Eye (tissue), 1 donor: ENCODE measurements at places on chromosomes 3 and 15.

DNA sequence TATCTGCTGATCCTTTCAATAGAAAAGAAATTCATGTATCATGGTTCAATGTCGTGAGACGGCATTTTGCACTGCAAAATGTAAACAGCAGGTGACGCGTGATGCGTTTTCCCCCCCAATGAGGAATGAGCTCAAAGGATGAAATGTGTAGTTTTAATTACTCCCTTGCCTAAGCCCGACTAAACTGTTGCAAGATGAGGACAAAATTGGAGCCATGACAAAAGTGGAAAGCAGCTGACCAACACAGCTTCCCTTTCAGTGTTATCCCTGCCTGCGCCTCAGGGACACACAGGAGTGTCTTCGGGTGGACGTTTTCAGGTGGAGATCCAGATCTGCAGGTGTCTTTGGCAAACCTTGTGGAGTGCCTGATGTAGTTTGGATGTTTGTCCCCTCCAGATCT, 92.0 kb downstream of the GABRG3 start:
- no peak for DNase-seq

- DNase-seq = peak; percentile 48
Observed at GRCh38 chr3:49158103-49158709, 7.9 kb downstream of the CCDC71 start.

DNA sequence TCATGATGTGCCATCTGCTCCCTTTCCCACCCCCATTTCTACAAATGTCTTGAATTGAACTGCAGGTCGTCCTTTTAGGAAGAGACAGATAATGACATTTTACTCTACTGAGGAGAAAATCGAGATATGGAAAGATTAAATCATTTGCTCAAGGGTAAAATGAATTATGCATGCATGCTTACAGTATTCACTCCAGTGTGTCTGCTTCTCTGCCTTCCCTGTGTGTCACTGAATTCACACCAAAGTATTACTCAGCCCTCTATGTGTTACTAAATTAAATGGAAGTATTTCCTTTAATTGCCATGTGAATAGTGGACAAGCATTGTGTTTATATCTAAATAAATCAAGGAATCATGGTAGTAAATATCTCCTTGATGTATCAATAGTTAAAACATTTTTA, 449.0 kb downstream of the NLGN1 start:
- DNase-seq = no peak

GRCh38 chr3:129605203-129605921, 1.1 kb downstream of the PLXND1 start:
- peak; percentile 82 for DNase-seq

DNA sequence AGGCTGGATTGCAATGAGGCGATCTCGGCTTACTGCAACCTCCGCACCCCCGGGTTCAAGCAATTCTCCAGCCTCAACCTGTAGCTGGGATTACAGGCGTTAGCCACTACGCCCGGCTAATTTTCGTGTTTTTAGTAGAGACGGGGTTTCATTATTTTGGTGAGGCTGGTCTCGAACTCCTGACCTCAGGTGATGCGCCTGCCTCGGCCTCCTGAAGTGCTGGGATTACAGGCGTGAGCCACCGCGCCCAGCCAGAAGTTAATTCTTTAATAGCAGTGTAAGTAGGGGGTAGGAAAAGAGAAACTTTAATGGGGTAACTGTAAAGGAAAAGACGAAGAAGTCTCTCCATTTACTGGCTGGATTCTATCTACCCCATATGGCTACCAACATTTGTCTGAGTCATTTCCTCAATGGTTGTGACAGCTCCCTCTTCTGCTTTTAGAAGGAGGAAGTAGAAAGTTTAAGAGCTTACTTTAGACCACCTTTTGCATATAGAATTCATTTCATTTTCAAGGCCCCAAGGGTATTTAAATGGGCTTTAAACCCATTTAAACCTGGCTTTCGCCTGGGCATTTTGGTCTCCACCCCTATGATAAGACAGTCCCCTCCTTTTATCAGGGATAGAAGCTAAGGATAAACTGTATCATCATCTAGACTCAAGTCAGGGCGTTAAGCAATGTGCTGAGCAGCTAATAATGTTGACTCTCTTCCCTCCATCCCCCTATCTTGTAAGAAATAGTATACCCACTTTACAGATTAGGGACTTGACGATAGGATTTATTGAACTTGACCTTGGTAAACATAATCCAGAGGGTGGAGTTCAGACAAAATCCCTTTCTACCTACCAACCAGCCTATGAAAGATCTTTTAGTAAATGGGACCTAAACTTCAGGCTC, 1.1 kb upstream of the CDV3 start:
- no peak for DNase-seq

DNA sequence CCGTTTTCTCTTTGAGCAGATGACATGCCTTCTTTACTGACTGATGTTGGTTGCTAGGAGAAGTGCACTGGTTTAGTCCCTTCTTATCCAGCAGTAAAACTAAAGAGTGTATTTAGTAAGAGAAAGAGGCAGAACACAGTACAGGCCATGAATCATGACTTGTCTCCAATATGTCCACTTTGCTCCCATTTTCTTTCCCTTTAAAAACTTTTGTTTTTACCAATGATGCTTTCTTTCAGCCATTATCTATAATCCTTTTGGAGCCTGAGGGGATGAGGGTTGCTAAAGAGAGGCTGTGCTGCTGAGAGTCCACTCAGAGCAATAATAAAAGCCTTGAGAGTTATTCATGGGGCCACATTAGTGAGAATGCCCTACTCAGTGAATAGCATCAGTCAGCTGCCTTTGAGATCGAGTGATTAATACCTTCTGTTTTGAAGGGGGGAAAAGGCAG, 12.2 kb downstream of the ROBO2 start:
- DNase-seq = no peak

DNA sequence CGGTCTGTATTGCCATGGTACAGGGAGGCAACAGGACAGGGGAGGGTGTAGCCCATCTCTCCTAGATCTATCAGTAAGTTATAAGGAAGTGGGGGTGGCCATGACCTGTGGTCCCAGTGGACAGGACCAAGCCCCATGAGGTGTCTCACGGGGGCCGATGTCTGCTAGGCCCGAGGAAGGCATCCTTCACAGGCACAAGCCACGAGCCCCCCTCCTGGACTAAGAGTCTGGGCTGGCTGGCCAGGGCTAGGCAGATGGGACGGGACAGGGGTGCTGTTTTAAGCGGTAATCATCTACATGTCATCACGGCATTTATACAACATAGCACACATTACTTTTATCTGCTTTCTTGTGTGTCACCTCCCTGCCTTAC, 2.6 kb upstream of the TBC1D2B start:
- DNase-seq = no peak

GRCh38 chr3:49839193-49839809, 17.1 kb downstream of the TRAIP start:
- DNase-seq = peak; percentile 92

GRCh38 chr15:65857718-65858402, 11.4 kb upstream of the RAB11A start:
- no peak for DNase-seq

GRCh38 chr15:101043011-101043410, 123.9 kb downstream of the LRRK1 start:
- DNase-seq = no peak

- no peak for DNase-seq
Observed at GRCh38 chr15:31274496-31275330, 51.9 kb upstream of the KLF13 start.

- DNase-seq = no peak
Observed at GRCh38 chr3:30615615-30616346, 9.4 kb downstream of the TGFBR2 start.

GRCh38 chr3:170680593-170680992, 94.7 kb upstream of the SLC7A14 start:
- DNase-seq = no peak

GRCh38 chr15:35481992-35482391, 64.0 kb downstream of the DPH6 start:
- DNase-seq = peak; percentile 29

DNA sequence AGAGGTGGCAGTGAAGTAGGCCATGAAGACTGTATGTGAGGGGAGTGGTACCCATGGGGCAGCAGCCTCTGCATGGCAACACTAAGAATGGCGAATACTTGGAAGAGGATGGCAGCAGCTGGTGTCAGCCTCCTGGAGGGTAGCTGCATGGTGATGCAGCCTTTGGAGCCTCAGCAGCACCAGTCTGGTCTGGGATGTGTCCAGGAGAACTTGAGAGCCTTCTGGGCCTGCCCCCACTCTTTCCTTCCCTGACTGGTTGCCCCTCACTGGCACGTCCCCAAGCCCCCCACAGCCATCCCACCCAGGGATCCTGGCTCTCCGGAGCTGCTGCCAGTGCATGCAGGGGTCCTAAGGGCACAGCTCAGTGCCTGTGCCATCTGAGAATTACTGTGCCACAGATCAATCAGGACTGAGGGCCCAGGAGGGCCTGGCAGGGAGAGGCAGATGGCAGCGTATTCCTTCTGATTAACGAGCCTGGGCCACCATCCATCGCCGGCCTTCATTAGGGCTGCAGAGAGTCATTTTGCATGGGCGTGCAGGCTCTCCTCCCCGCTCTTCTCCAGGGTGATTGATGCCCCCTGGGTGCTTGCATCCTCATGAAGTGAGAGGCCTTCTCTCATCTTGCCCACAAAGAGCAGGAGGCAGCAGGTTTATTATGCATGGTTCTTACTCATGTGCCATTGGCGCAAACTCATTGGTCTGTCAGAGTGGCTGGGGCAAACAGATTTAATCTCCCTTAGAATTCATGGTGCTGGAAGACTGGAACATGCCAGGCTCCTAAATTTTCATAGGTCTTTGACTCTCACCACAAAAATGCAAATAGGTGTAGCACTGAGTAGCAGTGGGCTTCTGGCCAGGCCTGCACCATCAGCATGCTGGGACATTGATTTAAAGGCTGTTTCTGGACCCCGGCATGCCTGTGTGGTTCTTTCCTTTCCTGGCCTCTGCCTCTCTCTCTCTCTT, 116.8 kb downstream of the EPHB1 start:
- no peak for DNase-seq

GRCh38 chr3:27209617-27210264, 159.4 kb downstream of the NEK10 start:
- DNase-seq = no peak

GRCh38 chr3:23444386-23444785, 241.3 kb downstream of the UBE2E2 start:
- DNase-seq = no peak
